Ureter (tissue), 1 donor: ENCODE measurements at places on chromosomes 6 and 20. TPM values are rescaled to one million over a fixed set of nuclear protein-coding genes. Genes with fewer than 3 reads are reported as not detected.

Gene SMLR1
- total RNA-seq = not detected

Gene GSTA2
- not detected for total RNA-seq

Gene C6orf89
- total RNA-seq = 71.4 TPM

Gene CST5
- total RNA-seq = not detected

Gene MUCL3
- not detected for total RNA-seq

Gene RIPOR3
- total RNA-seq = 5.0 TPM

Gene VEGFA
- 261 TPM for total RNA-seq

Gene HCRTR2
- total RNA-seq = not detected

Gene HUS1B
- total RNA-seq = 1.9 TPM

Gene SLC17A1
- total RNA-seq = not detected

Gene MOG
- total RNA-seq = not detected

Gene RIPOR2
- total RNA-seq = 12.1 TPM

Gene GCNT2
- total RNA-seq = 3.1 TPM

Gene SMIM28
- not detected for total RNA-seq

Gene IL20RA
- 39.5 TPM for total RNA-seq

Gene IP6K3
- 2.6 TPM for total RNA-seq

Gene OR14J1
- total RNA-seq = not detected

Gene TREML2
- 0.16 TPM for total RNA-seq

Gene ABCC10
- 52.7 TPM for total RNA-seq

Gene HTR1B
- total RNA-seq = 1.9 TPM

Gene ZSCAN9
- 22.4 TPM for total RNA-seq

Gene NT5E
- 22.8 TPM for total RNA-seq

Gene TNXB
- 121 TPM for total RNA-seq

Gene PNPLA1
- 0.21 TPM for total RNA-seq

Gene LY6G6F
- total RNA-seq = not detected

Gene CLPSL2
- not detected for total RNA-seq

Gene MYH7B
- 1.4 TPM for total RNA-seq

Gene FAM209B
- total RNA-seq = not detected

Gene ADGRF4
- 6.5 TPM for total RNA-seq

Gene VGLL2
- total RNA-seq = not detected
